Activated T-helper 1 cell treated with anti-CD3 and anti-CD28 coated beads, Interleukin-2, amount 50 U/mL, for 16 hours (primary cell): ENCODE measurements at places on chromosomes 12 and 14.

GRCh38 chr14:70245026-70245425 lies 56.3 kb upstream of the SLC8A3 start:
- DNase-seq: no peak

DNA sequence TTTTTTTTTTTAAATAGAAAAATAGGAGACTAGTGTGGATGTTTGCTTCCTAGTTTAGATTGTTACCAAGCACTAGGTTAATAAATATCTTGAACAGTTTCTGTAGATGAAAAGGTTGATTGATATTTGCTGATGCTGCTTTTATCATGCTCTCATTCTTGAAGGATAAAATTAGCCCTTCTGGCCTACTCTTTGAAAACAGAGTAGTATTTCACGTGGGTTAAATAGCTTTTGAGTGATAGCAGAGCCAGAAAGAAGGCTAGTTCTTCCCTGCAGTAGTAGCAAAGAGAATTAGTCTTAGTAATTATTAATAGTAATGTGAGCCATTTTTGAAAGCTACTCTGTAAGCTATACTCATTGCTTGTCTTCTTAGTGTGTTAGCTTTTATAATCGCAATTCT lies 5.2 kb downstream of the NEDD1 start:
- DNase-seq: no peak

- DNase-seq: no peak
These were observed 888.6 kb downstream of the TMTC2 start for GRCh38 chr12:83575326-83575725.

DNA sequence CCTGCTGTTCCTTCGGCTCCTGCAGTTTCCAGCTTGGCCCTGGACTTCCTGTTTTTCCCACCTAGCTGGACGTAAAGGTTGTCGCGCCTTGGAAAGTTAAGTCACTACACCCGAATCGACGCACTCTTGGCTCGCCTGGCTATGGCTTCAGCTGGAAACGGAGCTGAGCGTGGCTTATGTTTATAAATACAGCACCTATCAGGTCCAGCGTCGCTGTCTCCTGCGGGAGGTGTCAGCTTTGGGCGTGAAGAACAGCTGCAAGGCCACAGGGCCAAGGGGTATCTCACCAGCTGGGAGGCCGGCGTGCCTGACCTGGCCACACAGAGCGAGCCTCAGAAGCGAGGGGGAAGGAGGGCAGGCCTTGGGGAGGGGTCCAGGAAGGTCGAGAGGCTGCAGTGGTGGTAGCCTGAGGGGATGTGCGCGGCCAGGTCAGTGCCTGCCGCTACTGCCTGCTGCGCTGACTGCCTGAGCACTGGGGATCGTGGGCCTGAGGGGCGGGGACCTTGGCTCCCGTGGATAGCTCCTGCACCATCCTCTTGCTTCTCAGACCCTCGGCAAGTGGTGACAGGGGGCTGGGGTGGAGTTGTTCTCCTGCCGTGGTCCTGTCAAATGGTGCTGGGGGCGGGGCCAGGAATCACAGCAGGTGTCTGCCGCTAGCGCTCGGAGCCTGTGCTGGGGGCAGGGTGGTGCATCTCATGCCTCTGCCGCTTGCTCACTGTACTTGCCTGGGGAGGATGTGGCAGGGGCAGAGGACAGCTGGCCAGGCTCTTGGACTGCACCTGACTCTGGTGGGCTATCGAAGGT lies 12.5 kb downstream of the PACS2 start:
- DNase-seq: no peak

GRCh38 chr12:64618953-64619590 lies 8.8 kb downstream of the RASSF3 start:
- no peak for DNase-seq

- no peak for DNase-seq
These were observed 384.5 kb downstream of the EMP1 start for GRCh38 chr12:13581031-13581430.

DNA sequence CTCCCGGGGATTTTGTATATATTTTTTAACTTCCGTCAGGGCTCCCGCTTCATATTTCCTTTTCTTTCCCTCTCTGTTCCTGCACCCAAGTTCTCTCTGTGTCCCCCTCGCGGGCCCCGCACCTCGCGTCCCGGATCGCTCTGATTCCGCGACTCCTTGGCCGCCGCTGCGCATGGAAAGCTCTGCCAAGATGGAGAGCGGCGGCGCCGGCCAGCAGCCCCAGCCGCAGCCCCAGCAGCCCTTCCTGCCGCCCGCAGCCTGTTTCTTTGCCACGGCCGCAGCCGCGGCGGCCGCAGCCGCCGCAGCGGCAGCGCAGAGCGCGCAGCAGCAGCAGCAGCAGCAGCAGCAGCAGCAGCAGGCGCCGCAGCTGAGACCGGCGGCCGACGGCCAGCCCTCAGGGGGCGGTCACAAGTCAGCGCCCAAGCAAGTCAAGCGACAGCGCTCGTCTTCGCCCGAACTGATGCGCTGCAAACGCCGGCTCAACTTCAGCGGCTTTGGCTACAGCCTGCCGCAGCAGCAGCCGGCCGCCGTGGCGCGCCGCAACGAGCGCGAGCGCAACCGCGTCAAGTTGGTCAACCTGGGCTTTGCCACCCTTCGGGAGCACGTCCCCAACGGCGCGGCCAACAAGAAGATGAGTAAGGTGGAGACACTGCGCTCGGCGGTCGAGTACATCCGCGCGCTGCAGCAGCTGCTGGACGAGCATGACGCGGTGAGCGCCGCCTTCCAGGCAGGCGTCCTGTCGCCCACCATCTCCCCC lies 777 bp downstream of the ASCL1 start:
- DNase-seq: no peak

GRCh38 chr12:109572506-109572845 lies 828 bp downstream of the MMAB start:
- no peak for DNase-seq

GRCh38 chr14:75279763-75280290 lies 1.2 kb downstream of the FOS start:
- DNase-seq: no peak

GRCh38 chr14:96197969-96198368 lies 6.7 kb upstream of the BDKRB2 start:
- no peak for DNase-seq

DNA sequence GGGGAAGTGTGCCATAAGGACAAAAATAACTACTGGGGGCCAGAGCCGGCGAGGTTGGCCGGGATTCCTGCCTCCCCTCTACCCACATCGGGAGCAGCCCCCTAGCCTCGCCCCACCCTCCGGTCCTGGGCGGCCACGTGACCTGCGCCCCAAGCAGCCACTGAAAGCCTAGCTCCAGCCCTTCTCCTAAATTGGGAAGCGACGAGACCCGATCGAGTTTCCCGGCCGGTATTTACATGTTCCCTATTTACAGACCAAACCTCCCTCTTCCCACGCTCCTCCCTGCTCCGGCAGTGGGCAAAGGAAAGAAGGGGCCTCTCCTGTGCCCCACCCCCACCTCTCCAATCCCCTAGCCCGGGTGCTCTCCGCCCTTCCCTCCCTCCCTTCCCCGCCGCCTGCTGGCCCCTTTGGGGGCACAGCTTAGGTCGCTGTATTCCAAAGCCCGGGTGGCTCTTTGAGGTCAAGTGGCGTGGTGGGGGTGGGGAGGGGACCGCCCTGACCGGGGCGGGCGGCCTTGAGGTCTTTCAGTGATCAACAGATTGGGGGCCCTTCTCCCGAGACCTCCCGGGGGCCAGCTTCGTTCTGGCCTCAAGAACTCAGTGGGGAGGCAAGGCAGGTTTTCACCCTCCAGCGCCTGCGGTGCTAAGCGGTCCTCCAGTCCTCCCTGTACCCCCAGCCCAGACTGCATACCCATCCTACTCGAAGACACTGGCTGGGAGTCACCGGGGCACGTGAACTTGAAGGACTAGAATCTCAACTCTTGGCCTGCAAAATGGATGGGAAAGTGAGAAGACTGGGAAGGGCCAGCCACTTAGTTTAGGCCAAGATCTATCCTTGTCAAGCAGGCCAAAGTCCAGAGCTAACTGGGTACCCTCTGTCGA lies 6.3 kb upstream of the CTDSP2 start:
- DNase-seq: no peak

DNA sequence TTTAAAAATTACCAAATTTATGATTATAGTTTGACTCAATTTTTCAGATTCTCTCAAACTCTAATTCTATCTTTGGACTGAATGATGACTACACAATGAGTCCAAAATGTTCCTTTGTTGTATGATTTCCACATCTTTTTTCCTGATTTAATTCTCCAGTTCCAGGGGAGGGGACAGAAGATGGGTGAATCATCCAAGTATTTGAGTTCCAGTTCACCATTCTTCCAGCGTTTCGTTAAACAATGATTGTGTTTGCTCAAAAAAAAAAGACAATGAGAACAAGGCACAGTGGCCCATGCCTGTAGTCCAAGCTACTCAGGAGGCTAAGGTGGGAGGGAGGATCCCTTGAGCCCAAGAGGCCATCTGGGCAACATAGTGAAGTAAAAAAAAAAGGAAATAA lies 23.8 kb downstream of the BAZ1A start:
- DNase-seq: no peak

DNA sequence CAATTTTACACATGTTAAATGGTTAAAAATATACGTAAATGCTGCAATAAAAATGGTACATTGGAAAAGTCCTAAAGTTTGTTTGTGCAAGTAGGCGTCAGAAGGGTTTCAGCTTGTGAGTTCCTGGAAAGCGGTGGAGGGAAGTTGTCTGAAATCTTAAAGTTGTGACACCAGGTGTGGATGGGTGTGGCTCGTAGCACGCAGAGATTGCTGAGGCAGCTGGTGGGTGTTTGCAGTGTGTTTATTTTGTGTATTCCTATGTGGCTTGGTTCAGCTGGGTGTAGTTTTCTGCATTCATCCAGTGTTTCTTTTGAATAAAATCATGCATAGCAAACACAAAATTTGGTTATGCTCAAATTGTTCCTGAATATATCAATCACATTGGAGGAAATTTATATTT lies 136.8 kb upstream of the TBX3 start:
- no peak for DNase-seq

- DNase-seq: no peak
These were observed 141.1 kb downstream of the AKAP6 start for GRCh38 chr14:32470161-32470715.

- no peak for DNase-seq
These were observed 65.7 kb downstream of the ATP2B1 start for GRCh38 chr12:89642959-89643358.

- no peak for DNase-seq
These were observed 478.9 kb downstream of the BCAT1 start for GRCh38 chr12:24470050-24470449.

GRCh38 chr12:10178821-10179220 lies at the start of gene TMEM52B:
TMEM52B (plus strand) TSS chr12:10179032; CDS start chr12:10179575, 543 bp downstream.
- DNase-seq: no peak

- no peak for DNase-seq
These were observed 385.4 kb downstream of the RMST start for GRCh38 chr12:97848051-97848450.

- no peak for DNase-seq
These were observed 159.9 kb downstream of the CAPZA3 start for GRCh38 chr12:18897823-18898222.

GRCh38 chr12:103422328-103422727 lies 73.4 kb downstream of the C12orf42 start:
- no peak for DNase-seq

- no peak for DNase-seq
These were observed 2.9 kb downstream of the CHPT1 start for GRCh38 chr12:101700299-101700820.

GRCh38 chr14:74634964-74635363 lies 22.9 kb upstream of the LTBP2 start:
- DNase-seq: no peak

DNA sequence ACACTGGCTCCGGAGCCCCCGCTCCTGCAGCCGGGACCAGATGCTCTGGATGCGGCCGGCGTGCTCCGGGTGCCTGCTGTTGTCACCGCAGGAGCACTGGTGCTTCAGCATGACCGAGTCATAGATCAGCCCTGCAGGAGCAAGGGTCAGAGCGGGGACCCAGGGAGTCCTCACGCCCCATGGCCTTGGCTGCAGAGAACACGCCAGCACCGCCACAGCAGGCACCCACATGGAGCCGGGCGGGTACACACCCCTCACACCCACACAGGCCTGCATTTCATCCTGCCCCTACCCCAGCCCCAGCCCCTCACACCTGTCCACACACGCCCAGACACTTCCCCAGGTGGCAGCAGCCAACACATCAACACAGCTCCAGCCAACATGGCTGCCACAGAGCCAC lies 18.8 kb downstream of the SLC48A1 start:
- no peak for DNase-seq

DNA sequence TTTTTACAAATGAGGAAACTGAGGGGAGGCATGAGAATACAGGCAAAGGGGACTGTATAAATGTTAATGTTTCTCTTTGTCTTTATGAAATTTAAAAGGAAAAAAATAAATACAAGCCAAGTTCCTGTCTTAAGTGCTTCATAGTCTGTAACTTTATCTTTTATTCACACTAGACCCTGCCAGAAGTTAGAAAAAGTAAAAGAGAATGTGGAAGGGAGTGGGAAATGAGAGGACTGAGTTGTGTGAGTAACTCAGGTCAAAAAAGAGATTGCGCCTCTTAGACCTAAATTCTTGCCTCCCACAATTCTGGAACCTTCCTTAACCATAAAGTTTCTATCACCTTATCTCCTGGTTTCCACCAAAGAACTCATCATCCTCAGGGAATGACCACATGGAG lies 141.1 kb downstream of the KICS2 start:
- DNase-seq: no peak

- no peak for DNase-seq
These were observed 335.1 kb upstream of the OR4E1 start for GRCh38 chr14:22008766-22009165.

- DNase-seq: no peak
These were observed at the start of gene HOXC5 for GRCh38 chr12:54032627-54033100. HOXC5 (plus strand) TSS chr12:54033050; CDS start chr12:54033123, 73 bp downstream.

DNA sequence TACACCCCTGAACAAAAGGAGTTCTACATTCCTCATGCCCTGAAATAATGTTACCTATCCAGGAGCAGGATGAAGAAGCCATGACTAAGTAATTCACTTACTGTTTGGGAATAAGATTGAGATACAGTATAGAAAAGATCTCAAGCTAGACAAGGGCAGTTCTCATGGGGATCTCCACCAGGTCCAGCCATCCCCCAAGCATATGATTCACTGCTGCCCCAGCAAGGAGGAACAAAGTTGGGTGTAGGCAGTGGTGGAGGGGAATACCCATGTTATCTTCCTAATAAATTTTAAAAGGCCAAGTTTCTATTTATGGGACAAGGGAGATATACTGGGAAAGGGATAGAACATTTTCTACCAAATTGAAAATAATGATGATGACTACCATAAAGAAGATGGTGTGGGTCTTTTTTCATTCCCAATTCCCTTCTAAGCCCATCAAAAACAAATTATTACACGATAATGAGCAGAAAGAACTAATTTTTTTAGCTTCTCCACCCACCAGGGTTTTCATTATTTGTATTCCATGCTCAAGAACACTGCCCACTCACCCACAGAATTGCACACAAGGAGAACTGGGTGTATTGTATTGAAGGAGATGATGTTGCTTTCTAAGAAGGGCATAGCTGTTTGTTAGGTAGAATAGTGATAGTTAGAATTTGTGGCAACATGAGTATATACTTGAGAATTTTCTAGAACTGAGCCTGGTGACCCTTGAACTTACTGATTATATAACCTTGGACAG lies 204.6 kb downstream of the BTG1 start:
- DNase-seq: no peak
